ENCODE measurements at places on chromosomes 4 and X.

DNA sequence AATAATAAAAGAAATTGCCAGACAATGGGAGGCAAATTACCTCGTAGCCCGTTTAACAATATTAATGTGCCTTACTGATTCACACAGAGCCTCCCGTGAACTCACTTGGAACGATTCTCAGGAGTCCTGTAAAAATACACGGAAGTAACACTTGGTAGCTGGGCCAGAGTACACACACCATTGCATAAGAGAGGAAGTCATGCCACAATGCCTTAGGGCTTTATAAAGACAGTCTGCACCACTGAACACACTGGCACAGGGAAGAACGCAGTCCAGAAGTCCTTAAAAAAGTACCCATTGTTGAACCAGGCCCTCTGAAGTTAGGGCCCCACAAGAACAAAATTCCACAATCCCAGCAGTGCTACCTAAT, 15.1 kb downstream of the SLC2A9 start:
- DNase-seq, result no peak

GRCh38 chr4:763191-763810, 57.7 kb downstream of the PCGF3 start:
- DNase-seq, result no peak

DNA sequence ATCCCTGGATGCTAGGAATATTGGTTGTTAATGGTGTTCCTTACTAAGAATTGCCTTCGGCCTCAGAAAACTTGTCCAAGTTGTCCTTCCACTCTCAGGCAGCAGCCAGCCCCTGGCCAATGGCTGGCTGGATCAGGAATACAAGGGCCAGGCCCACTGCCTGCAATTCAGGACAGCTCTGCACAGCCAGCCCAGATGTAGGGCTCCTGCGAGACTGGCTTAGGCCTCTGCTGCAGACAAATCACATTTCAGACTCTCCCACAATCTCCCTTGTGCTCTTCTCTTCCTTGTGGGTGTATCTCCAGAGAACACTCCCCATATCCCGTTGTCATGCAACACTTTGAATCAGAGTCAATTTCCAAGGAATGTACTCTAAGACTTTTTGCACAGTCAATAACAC, 747.6 kb upstream of the FTHL17 start:
- no peak for DNase-seq

GRCh38 chrX:139559383-139560042, 29.0 kb downstream of the F9 start:
- DNase-seq, result peak; percentile 2

DNA sequence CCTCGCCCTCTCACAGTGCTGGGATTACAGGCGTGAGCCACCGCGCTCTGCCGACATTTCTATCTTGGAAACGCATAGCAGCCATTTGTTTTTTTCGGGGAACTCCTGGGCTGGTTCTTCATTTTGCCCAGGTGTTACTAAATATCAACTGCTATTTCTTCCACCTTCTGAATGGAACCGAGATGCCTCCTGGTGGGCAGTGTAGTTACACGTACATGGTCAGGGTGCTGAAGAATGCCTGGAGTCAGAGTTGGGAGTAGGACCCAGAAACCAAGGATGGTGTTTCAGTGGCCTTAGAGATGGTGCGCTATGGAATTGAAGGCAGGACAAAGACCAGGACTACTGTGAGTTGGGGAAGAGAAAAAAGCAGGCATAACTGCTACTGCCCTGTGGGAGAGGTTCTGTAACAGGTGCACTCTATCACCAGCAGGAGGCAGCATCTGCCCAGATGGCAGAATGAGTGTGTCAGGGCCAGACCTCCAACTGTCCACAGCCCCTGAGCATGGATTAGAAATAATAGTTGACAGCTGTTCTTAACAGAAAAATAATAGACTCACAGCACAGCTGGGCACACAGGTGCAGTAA, 81.7 kb downstream of the ZC4H2 start:
- no peak for DNase-seq

Measured in fibroblast of skin of left biceps (primary cell).